Endothelial cell of umbilical vein (primary cell): ENCODE measurements at places on chromosomes 16 and 17. TPM values are rescaled to one million over a fixed set of nuclear protein-coding genes. Genes with fewer than 3 reads are reported as not detected.

Gene CPSF4L
- total RNA-seq: not detected in 2 replicates

Gene HBA1
- total RNA-seq: not detected in 2 replicates

Gene DNAH3
- not detected in 2 replicates for total RNA-seq

GRCh38 chr17:4086041-4086483 is 56.8 kb downstream of the ZZEF1 start:
- DNase-seq: no peak

GRCh38 chr17:18203308-18203707 is 19.7 kb downstream of the ALKBH5 start:
- no peak for DNase-seq

GRCh38 chr17:75271955-75272847 is 1.2 kb upstream of the MIF4GD start:
- DNase-seq: no peak

DNA sequence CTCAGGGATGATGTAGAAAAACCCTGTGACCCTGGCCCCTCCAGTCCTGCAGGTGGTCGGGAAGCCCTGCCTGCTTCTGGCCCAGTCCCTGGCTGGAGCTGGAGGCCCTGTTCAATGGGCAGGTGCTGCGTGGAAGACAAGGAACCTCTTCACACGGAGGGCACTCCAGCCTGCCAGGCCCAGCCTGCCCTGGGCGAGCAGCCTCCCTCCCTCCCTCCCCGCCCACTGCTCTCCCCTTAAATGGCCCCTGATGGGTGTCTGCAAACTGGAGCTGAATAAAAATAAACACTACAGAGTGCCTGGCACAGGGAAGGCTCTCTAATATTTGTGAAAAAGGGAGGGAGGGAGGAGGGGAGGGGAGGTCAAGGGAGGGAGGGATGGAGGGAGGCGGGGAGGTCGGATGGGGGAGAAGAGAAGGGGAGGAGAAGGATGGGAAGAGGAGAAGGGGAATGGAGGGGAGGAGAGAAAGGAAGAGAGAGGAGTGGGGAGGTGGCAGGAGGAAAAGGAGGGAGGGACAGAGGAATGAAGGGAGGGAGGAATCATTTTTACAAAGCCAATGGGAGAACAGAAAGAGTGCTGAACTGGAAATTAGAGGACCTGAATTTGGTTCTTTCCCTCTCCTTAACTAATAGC is 222.8 kb upstream of the TNRC6C start:
- no peak for DNase-seq

- DNase-seq: no peak
Observed at GRCh38 chr16:50622643-50623369, 58.3 kb downstream of the SNX20 start.

DNA sequence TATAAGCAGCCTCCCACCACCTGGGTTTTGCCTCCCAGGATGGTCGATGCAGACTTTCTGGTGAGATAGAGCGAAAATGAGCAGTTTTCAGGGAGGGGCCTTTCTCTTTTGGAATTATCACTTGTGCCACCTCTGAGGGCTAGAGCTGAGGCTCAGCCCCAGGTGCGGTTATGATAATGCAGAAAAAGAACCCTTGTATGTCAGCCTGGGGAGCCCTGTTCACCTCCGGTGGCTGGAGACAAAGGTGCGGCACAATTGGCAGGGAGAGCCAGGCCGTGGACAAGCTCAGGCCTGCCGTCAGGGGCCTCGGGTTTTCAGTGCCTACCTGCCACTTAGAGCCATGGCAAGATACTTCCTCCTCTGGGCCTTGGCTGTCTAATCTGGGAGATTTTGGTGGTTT is 4.4 kb downstream of the SCPEP1 start:
- DNase-seq: no peak

DNA sequence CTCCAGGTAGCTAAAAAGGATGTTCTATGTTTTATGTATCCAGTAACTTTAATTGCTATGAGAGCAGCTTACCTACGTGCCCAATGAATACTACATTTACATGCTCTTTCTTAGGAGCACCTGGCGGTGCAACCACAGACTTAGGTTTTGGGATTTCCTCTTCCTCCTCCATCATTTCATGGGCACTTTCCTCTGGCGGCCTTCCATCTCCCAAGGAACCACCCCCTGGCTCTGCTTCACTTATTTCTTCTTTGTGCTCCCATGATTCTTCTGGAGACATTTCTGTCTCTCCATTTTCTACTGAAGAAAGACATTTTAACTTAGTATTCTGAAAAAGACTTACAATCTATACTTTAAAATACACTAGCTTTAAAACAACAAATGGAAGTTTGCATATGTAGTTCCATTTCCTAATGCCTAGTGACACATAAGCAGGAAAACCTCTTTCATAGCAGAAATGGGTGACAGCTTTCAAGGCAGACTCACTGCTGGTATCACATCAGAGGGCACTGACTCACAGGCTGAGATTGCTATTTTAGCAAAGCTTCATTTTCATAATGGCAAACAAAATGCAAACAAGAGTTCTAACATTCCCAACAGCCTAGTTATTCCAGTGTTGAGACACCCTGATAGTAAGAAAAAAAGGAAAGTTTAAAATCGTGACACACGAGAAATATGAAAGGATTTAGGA is 19.1 kb downstream of the GSPT1 start:
- peak; percentile 70 for DNase-seq

- DNase-seq: no peak
Observed at GRCh38 chr17:57357830-57358430, 101.6 kb downstream of the MSI2 start.

- DNase-seq: no peak
Observed at GRCh38 chr16:27745348-27745747, 195.4 kb downstream of the KATNIP start.

DNA sequence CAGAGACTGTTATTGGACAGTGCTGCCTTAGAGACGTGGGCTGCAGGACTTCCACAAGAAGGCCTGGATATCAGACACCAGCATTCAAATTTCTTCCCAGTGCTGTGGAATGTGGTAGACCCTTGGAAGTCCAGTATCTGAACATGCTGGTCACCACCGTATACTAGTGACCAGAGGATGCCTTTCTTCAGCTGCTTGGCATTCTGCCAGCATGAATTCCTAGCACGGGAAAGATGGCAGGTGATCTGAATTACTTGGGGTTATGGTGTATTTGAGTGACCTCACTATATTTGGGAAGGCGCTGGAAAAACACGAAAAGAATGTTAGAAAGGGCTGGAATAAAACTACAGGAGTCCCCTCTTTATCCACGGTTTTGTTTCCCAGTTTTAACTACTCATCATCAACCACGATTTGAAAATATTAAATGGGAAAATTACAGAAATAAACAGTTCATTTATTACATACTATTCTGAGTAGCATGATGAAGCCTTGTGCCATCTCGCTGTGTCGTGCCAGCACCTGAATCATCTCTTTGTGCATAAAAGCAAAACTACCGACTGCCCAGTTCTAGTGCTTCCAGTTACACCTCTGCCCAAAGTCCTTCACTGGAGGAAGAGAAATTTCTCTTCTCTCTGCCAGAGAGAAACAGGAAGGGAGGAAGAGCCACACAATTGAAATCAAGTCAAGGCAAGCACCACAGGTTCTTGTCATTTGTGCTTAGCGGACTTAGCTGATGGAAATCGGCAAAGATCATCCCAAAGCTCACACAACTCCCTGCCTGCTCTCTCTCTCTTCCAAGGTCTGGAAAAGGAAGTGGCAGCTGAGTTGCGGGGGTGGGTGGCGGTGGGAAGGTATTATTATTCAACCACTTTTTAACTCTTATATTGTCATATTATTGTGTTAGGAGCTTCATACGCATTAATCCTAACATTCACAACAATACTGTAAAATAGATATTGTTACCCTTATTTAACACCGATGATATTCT is 1.4 kb upstream of the CHST4 start:
- DNase-seq: no peak
